Activated CD4-positive, CD25-positive, alpha-beta regulatory T cell (primary cell): ENCODE measurements at places on chromosomes 1 and 21.

DNA sequence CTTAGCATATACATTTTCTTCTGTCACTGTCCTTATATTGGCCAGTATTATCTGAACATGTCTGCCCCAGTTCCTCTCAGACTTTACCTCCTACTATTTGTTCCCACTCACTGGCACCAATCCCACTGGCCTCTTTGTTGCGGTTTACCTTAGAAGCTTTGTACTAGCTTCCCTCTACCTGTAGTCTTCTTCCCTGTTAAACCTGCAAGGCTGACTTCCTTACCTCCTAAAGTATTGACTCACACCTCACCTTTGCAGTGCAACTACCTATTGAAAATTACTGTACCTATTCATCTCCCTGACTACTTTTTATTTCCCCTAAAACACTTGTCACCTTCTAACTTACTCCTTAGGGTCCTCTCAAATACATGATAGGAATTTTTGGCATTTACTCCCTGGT, 111.1 kb downstream of the CLEC20A start:
- DNase-seq, result no peak

GRCh38 chr1:234929369-234929768, 199.3 kb downstream of the TOMM20 start:
- no peak for DNase-seq

- no peak for DNase-seq
These were observed 88.8 kb downstream of the STUM start for GRCh38 chr1:226637147-226637935.

DNA sequence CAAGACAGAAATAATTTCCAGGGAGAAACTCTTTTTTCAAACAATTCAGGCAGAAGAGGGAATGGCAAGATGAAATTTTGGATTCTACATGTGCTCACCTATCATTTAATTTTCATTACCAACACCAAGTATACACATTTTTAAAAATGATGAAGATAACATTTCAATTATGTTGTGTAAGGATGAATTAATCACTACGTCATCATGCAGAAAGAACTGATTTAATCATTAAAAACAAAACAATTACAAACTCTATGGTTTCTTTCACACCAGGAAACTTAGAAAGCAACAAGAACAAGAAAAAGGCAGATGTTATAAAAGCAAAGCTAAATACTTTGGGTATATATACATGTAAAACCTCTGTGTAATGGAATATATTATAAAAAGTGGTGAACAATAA, 668.5 kb downstream of the NCAM2 start:
- no peak for DNase-seq

- no peak for DNase-seq
These were observed 10.8 kb downstream of the NTMT2 start for GRCh38 chr1:170156594-170156993.

GRCh38 chr21:32726839-32727686, 750 bp downstream of the SYNJ1 start:
- no peak for DNase-seq

DNA sequence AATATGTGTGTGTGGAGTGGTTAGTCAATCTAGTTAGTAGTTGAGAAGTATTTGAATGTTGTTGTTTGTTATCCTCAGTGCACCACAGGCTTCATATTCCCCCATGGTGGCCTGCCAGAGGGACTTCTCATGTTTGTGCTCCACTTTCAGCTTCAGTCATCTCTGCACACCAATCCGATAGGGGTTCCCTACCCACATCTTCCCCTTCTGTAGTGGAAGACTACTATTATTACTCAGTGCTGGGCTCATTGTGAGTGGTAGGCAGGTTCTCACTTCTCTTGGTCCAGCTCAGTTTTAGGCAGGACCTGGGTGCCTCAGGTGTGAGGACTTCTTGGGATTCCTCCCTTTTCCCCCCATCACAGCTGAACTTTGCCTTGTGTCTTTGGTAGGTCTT, 14.2 kb downstream of the MT1HL1 start:
- DNase-seq, result no peak

- DNase-seq, result no peak
These were observed 20.9 kb upstream of the HSPA13 start for GRCh38 chr21:14403681-14404318.

DNA sequence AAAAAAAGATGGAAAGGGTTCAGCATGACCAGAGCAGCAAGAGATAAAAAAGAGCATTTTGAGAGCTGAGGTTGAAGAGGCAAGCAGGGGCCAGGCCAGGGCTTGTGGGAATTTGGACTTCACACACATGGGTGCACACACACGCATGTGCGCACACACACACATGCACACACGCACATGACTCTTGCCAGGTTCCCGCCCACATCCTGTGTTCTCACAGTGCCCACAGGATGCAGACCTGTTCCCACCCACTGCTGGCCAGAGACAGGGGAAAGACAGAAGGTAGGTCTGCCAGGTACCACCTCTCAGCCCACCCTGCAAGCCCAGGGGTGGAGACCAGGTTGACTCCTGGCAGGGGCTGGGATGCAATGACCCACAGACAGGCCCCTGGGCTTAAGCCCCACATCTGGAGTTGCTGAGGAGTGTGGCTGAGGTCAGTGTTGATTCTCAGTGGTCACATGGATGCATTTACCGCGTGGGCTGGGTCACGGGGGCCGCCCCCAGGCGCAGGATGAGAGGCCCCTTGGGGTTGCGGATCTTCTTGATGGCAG, 4.4 kb downstream of the COL16A1 start:
- no peak for DNase-seq

DNA sequence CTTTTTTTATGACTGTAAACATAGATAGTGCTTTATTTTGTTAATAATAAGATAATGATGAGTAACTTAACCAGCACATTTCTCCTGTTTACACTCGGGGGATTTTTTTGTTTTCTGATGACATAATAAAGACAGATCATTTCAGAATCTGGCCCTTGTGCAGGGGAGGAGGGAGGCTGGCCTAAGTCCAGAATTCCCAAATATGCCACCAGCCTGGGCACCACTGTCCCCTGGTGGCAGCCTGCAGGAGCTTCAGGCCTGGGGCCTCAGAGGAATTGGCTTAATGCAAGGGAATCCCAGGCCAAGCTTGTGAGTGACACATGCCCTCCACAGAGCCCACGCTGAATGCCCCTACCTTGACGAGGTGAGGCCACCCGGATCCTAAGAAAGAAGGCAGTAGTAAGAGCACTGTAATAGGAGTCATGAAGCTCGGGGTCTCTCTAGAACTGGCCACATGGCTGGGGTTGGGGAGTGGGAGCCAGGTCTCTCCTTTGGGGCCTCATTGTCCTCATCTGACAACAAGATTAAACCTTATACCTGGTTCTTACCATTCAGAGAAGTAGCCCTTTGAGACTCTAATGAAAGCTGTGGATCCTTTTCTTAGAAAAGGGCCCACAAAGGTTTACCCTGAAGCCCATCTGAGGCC, 24.1 kb downstream of the ETNK2 start:
- DNase-seq, result no peak

DNA sequence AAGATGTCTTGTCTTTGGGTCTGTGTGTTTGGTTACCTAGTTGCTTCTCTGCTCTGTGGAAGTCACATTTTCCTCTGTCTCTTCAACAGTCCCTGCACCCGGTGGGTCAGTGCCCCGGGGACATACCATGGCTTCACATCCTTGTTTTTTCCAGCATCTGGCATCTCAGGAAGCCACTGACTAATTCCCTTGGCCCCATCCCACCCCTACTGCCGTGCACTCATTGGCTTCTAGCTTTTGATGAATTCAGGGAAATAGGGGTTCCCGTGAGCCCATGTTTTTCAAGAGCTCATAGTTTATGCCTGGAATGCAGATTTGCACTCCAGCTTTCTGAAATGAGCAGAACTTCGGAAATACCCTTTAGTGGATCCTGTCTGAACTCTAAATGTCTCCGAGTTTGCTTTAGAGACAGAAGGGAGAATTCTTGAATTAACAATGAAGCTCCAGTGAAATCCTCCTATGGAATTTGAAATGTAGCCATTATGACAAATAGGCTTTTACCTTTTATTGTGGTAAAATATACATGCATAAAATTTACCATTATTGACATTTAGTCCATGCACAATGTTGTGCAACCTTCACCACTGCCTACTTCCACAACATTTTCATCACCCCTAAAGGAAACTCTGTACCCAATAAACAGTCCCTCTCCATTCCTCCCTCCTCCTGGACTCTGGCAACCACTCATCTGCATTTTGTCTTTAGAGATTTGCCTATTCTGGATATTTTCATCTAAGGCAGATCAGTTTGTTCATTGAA, 67.5 kb downstream of the CLIC6 start:
- DNase-seq, result no peak

GRCh38 chr1:116514708-116515525, 55.9 kb downstream of the CD58 start:
- DNase-seq, result no peak

DNA sequence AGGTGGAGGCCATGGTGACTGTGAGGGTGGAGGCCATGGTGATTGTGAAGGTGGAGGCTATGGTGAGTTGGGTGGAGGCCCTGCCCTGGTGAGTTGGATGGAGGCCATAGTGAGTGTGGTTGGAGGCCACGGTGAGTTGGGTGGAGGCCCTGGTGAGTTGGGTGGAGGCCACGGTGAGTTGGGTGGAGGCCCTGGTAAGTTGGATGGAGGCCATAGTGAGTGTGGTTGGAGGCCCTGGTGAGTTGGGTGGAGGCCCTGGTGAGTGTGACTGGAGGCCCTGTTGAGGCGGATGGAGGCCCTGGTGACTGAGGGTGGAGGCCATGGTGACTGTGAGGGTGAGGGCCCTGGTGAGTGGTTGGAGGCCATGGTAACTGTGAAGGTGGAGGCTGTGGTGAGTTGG, 124.9 kb upstream of the VAMP3 start:
- no peak for DNase-seq

- no peak for DNase-seq
These were observed 59.2 kb upstream of the KCNK2 start for GRCh38 chr1:215023155-215023832.
